Occipital lobe (tissue), 3 donors: ENCODE measurements at places on chromosomes 11 and 22.

DNA sequence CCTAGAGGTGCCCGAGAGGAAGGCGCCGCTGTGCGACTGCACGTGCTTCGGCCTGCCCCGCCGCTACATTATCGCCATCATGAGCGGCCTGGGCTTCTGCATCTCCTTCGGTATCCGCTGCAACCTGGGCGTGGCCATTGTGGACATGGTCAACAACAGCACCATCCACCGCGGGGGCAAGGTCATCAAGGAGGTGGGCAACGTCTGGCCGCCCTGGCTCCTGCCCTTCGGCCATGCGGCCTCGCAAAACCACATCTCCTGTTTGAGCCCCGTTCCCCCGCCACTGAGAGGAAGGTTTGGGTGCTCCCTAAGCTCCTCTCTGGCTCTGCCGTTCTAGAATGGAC lies 3.4 kb downstream of the SLC17A6 start:
- DNase-seq = no peak

DNA sequence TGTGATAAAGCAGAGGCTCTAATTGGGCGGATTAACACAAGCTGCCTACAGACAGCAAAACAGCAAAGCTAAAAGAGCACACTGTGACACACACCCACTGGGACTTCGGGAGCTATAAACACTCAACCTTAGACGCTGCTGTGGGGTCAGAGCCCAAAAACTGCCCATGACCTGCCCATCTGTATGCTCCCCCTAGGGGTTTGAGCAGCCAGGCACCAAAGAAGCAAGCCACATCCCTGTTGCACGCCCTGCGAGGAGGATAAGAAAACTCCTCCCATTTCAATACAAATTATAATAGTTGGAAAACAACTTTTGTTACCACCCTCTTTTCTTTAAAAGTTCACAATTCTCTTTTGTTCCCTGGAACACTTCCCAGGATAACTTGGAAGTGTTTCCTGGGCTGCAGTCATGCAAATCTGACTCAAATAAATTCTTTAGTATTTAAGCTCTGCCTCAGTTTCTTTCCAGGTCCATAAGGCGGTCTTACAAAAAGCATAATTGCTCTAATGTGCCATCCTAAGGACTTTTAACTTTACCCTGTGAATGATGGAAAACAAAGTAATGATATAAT lies 86.4 kb downstream of the DLG2 start:
- DNase-seq = no peak

- DNase-seq = no peak
Measured at GRCh38 chr11:35106595-35106994, 32.4 kb upstream of the CD44 start.

GRCh38 chr11:77299528-77299993 lies 1.9 kb downstream of the GDPD4 start:
- DNase-seq = no peak

- no peak for DNase-seq
Measured at GRCh38 chr11:60570970-60571369, 55.8 kb downstream of the MS4A13 start.

GRCh38 chr11:66285250-66285947 lies 3.5 kb downstream of the YIF1A start:
- no peak for DNase-seq

DNA sequence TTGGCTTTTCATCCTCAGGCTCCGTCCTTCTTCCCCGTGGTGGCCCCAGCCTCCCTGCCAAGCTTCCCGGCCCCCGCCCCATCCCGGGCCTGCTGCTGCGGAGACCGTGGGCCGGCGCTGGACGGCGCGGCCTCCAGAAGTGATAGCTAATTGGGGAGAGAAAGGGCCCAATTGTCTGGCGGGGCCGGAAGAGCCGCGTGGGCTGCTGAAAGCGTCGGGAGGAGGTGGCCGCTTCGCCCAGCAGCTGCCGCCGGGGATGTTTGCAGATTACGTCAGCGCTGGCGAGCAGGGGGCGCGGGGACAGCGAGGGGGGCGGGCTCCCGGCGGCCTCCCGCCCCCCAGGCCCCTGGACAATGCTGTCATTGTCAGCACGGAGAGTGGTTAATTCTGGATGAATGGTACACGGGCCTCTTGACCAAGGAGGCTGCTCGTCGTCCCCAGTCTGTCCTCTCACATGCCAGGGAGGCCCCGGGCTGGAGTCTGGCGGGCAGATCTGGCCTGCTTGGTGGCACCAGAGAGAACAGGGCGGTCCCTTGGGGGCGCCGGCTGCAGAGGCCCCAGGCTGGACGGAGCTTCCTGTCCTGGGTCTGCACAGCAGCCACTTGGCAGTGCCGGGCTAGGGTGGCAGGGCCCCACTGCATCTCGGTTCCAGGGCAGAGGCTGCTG lies 1.6 kb downstream of the SMIM38 start:
- peak; percentile 74 for DNase-seq

- no peak for DNase-seq
Measured at GRCh38 chr22:19052941-19053541, 69.2 kb downstream of the DGCR2 start.

DNA sequence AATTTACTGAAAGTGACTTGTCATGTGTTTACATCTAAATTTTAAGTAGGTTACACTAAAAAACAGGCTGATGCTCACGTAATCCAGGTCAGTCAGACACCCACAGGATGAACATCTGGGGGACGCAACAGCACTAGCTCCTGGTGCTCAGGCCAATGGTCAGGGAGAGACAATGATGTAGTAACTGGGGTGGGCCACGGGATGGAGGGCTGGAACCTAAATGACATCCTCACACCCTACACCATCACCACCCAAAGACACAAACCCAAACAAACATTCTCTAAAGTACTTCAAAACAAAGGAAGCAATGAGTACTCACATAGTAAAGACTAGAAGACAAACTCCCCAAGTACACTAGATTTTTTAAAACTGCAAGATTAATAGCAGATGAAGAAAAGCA lies 53.5 kb upstream of the SLC25A1 start:
- DNase-seq = no peak

DNA sequence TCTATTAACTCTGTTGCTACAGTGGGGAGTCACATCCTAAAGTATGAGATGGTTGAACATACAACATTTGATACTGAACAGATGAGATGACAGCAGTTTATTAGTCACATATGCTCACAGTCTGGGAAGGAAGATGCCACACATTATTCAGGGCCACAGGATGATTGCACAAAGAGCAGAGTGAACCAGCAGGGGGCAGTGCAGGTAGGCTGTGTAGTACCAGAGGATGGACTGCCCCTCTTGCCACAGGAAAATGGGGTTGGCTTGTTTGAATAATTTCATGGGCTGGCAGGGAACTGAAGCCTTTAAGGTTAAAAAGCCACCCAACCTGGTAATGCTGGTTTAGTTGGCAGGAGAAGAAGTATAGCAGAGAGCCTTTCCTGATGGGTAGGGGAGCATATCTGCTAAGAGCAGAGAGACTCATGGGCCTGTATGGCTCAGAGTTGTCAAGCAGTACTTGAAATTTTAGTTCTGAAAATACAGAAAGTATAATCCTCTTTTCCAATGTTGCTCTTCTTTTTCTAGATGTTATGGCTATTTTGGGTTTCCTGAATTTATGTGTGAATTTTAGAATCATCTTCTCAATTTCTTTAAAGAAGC lies 180.4 kb upstream of the B3GAT1 start:
- DNase-seq = no peak

DNA sequence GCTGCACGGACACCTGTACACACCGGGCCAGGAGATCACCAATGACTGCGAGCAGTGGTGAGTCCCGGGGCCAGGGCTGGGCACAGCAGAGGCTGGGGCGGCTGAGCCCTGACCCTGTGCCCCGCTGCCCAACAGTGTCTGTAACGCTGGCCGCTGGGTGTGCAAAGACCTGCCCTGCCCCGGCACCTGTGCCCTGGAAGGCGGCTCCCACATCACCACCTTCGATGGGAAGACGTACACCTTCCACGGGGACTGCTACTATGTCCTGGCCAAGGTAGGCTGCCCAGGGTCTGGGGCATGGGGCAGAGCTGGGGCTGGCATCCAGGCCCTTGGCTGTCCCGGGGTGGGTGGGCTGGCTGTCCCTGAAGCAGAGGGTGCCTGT lies 7.7 kb downstream of the MUC2 start:
- DNase-seq = no peak

DNA sequence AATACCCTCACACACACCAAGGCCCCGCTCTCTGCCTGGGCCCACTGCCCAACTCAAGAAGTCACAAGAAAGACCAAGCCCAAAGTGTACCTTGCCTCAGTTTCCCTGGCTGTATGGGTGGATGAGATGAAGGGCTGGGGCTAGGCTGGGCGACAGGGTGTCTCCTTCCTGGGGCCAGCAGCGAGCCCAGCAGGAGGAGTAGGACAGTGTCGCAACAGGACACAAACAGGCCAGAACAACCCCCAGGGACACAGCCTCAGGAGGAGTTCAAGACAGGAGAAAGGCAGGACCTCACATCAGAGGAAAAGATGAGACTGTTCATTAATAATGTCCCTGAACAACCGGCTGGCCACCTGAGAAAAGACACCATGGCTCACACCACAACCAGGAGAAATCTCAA lies 13.3 kb downstream of the CSNK1E start:
- DNase-seq = no peak

DNA sequence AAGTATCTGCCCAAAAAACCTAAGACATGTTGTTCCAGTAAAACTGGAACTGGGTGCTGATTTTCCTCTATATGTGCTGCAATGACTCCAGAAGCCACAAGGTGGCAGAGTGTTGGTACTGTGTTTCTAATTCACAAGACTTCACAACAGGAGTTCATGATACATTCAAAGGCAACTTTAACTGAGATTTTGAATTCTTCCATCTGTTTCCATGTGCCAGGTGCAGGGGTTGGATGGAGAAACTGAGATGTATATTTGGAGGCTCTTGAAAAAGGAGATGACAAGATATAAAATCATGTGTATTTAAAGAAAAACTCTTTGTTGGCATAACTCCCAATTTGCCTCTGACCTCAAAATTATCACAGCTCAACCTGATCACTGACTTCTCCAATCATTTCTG lies 1098.6 kb upstream of the CCDC90B start:
- peak; percentile 10 for DNase-seq

- DNase-seq = no peak
Measured at GRCh38 chr22:46914481-46914880, 152.0 kb downstream of the TBC1D22A start.

DNA sequence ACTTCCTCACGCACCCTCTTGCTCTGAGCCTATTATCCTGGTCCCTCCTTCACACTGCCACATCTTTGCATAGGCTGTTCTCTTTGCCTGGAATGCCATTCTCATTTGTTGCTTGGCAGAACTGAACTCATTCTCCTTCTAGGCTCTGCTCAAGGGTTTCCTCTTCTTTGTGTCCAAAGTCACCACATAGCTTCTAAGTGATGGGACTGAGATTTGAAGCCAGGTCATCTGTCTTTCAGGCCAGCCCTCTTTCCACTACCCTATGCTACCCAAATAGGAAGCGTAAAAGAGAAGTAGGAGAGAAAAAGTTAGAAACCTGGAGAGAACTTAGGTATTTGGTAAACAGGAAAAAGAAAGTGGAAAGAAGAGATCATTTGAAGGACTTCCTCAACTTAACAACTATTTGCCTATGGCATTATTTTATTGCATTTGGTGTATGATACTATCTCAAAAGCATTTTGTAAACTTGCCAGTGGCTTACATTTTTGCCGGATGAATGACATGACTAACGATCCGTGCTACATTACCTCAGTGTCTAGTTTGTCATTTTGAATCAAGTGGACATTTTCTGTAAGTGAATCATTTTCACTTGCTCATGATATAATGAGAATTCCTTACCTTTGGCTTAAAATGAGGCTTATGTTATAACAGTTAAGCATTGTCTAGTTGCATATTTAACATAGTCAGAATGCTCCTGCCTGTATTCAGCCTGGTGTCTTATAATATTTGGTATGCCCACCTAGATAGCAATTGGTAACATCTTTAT lies 18.5 kb downstream of the NF2 start:
- DNase-seq = no peak

GRCh38 chr11:92758241-92758780 lies 211.1 kb upstream of the MTNR1B start:
- no peak for DNase-seq

GRCh38 chr11:32478277-32478731 lies 43.0 kb upstream of the WT1 start:
- no peak for DNase-seq
